ENCODE measurements at places on chromosomes 5 and 9.

- DNase-seq = no peak
Observed at GRCh38 chr5:139749242-139749641, 46.4 kb upstream of the PSD2 start.

DNA sequence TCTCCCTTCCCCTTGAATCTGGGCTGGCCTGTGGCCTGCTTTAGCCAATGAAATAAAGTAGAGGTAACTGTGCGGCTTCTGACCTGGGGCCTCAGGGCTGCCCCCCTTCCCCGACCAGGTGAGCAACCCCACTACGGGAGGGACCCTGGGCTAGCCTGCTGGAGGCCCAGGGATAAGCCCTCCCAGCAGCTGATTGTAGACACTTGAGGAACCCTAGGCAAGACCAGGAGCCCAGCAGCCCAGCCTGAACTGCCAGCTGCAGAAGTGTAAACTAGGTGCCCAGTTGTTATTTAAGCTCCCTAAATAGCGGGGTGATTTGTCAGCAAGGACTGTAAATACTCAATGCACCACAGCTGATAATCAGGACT, 41.3 kb downstream of the RAPGEF1 start:
- DNase-seq = no peak

GRCh38 chr9:76267284-76267652, 127.0 kb downstream of the RFK start:
- no peak for DNase-seq

- DNase-seq = no peak
Observed at GRCh38 chr5:172303572-172304335, 20.2 kb upstream of the UBTD2 start.

DNA sequence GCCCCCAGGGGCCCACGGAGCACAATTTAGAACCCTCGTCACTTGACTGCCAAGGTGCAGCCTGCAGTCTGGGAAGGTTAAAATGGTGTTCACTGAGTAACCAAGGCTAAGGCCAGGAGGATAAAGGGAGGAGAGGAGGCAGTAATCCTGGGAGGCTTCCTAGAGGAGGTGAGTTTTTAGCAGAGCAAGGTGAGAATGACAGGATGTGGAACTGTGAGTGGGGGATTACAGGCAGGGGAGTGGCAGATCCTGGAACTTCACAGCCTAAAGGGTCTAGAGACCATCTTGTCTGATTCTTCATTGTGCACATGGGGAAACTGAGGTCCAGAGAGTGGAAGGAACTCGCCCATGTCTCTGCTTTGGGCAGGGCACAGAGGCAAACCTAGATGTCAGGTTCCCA, 42.5 kb upstream of the ASS1 start:
- no peak for DNase-seq

GRCh38 chr9:34627716-34628655, 880 bp downstream of the ARID3C start:
- no peak for DNase-seq

DNA sequence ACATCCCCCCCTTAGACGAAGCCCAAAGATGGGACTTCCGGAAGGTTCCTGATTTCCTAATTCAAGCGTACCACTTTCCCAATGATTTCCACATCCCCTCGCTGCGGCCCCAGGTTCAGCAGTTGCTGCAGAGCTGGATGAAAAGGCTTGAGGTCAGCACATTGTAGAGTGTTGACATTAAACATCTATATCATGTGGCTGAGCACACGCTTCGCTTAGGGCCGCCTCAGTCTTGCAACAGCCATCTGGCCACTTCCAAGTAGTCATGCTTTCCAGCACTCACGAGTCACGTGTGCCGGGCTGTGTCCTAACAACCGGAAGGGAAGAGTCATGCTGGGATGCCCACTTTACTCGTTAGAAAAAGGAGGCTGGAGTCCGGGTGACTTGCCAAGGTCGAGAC, 340.6 kb upstream of the IRX4 start:
- no peak for DNase-seq

GRCh38 chr5:31664566-31664965, 25.6 kb downstream of the PDZD2 start:
- DNase-seq = peak; percentile 26

DNA sequence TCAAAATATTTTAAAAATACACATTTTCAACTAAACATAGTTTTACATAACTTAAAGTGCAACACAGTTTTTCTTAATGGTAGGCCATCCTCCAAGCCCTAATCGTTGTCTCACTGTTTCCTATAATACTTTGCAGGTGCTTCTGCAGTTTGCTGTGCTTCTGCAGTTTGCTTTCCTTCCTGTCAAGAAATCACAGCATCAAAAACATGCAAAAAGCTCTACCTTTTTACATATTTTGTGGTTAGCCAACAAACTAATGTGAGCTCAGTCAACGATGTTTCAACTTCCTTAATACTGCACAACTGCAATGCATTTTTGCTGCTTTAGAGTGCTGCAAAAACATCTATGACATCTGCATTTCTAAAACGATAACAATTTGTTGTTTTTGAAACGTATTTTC, 25.2 kb downstream of the EMB start:
- peak; percentile 39 for DNase-seq

DNA sequence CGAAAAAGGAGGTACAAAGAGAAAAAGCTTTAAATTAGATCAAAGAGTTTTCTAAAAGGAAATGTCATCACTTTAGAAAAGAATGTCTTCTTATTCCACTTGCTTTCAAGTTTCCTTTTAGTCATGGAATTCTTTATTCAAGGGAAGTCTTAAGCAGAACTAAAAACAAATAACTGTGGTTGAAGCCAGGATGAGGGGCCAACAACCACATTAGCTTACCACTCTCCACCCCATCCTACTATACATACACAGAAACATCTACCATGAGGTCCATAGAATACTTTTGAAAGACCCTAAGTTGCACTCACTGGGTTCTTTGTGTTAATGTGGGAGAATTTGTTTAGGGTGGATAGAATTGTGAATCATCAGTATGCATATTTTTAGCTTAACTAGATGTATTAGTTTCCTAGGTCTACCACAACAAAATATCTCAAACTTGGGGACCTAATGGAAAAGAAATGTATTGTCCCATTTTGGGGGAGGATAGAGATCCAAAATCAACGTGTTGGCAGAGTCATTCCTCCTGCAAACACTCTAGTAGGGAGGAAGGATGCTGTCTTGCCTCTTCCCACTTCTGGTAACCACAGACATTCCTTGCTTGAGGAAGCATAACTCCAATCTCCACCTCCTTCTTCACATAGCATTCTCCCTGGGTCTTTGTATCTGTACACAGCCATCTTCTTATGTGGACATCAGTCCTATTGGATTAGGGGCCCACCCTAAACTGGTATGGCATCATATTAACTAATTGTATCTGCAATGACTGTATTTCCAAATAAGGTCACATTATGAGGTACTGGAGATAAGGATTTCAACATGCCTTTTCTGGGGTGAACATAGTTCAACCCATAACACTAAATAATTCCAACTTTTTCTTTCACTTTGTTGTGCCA, 239.4 kb downstream of the LURAP1L start:
- DNase-seq = no peak

DNA sequence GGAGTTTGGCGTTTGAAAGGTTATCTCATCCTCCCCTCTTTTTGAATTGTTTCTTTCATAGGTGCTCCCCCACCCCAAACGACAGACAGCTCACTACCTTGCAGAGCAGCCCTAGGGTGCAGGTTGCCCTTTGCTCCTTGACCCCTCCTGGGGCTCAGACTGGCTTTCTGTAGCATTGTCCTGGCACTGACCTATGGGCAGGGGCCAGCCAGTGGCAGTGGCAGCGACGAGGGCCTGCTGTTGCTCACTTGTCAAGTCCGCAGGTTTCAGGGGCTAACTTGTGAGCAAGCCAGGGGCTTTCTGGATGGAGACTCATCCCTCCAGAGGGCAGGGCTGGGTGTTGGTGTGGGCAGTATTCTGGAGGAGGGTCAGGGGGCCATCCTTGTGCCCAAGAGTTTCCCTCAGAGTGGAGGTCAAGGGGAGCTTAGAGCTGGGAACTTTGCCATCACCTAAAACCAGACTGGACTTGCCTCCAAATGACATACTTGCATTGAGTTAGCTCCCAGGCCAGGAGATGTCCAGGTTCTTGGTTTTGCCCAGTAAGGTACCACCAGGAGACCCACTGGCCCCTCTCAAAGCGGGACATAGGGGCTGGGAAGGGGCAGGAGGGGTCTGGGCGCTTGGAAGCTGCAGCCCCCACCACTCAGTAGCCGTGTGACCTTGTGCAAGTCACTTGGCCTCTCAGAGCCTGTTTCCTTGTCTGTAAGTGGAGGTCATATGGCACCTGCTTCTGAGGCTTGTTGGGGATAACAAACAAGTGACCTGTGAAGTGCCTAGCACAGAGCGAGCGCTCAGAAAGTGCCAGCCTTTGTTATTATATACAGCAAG, 53.5 kb upstream of the CDKN2AIPNL start:
- DNase-seq = no peak

DNA sequence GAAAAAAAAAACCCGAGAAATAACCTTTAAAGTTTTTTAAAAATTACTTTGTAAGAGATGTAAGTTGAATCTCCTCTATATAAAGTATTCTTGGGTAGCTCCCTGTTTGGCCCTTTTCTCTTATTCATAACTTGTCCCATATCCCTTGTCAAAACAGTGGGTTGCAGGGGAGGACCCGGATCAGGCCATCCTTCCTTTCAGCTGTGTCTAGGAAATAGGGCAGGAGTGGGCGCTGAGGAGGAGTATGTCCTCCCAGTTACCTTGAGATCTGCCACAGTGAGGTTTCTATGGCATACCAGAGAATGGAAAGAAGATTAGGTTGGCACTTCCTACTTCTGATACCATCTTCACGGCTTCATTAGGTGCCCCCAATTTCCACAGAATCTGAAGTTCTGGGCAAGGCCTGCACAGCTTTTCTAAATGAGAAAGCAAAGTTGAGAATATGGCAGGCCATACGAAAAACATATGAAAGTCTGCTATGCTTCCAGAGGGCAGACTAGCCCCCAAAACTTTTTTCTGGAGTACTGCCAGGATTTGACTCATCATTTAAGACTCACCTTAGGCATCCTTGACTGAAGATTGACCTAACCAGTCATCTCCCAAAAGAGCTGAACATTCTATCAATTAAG, 20.3 kb downstream of the MEF2C start:
- no peak for DNase-seq

GRCh38 chr9:137030538-137031527, 1.1 kb downstream of the FUT7 start:
- DNase-seq = peak; percentile 91

DNA sequence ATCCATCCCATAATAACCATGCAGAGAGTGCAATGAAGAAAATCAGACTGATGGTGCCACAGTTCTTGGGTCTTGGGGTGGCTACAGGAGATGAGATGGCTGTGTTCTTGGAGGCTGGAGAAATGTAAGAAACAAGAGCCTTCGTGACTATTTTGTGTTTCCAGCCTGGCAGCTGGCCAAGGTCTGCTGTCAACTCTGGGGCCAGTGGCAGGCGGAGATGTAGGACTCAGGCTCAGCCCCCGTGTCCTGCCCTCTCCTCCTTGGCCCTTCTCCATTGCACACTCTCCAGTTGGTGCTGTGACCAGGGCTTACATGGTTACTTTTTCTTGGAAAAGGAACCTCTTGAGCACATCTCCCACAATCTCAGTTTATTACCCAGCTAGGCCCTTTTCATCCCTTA, 235.4 kb downstream of the DMRT2 start:
- DNase-seq = no peak

Data from activated CD4-positive, alpha-beta T cell treated with anti-CD3 and anti-CD28 coated beads, Interleukin-2, Interleukin-6, amounts not matched to agents 100 ng/mL and 50 ng/mL, durations not matched to agents 16 hours and 8 hours (primary cell).